Esophagus squamous epithelium (tissue), 5 donors: ENCODE measurements at places on chromosomes 7 and 10. TPM values are rescaled to one million over a fixed set of nuclear protein-coding genes. Genes with fewer than 3 reads are reported as not detected.

JAKMIP3 gene
- 0.19 TPM for total RNA-seq

ACSM6 gene
- not detected for total RNA-seq

CDC14C gene
- not detected for total RNA-seq

GPRIN2 gene
- 7.6 TPM for total RNA-seq

MRLN gene
- total RNA-seq = not detected

SPDYE3 gene
- total RNA-seq = not detected

MKX gene
- total RNA-seq = 0.19 TPM

EBF3 gene
- total RNA-seq = 2.9 TPM

ANKRD1 gene
- total RNA-seq = not detected

RADIL gene
- 1.8 TPM for total RNA-seq

DNA sequence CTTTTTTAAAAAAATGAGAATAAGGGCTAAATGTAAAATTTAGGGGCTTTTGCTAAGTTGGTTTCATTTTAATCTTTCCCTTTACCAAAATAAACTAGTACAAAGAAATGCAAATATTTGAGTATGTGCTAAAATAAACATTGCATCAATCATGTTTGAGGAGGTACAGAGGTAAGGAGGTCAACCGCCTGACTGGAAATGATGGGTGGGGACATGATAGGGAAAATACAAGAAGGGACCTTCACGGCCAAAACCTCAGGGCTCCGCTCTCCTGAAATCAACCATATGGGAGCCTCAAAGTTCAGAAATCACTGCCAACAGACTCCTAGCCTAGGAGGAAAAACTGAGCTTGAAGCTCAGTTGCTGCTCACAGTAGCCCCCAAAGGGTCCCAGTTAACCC is 207.6 kb downstream of the AHR start:
- no peak for DNase-seq

DNA sequence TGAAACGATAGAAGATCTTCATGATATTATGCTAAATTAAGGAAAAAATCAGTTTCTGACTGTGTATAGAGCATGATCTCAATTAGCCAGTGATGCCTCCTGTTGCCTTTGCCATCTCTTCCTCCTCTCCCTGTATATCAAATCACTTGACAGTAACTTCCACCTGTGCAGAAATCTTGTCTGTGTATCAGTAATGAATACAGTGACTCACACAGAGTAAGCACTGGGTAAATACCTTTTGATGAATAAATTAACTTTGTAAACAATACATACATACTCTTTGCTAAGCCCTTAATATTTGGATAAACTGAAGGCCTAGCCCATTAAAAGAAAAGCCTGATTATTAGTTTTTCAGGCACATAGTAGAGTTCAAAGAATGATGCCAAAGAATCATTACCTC is 610.6 kb upstream of the NRP1 start:
- DNase-seq = no peak

- DNase-seq = no peak
Measured at GRCh38 chr10:95785317-95785716, 29.4 kb downstream of the ENTPD1 start.

DNA sequence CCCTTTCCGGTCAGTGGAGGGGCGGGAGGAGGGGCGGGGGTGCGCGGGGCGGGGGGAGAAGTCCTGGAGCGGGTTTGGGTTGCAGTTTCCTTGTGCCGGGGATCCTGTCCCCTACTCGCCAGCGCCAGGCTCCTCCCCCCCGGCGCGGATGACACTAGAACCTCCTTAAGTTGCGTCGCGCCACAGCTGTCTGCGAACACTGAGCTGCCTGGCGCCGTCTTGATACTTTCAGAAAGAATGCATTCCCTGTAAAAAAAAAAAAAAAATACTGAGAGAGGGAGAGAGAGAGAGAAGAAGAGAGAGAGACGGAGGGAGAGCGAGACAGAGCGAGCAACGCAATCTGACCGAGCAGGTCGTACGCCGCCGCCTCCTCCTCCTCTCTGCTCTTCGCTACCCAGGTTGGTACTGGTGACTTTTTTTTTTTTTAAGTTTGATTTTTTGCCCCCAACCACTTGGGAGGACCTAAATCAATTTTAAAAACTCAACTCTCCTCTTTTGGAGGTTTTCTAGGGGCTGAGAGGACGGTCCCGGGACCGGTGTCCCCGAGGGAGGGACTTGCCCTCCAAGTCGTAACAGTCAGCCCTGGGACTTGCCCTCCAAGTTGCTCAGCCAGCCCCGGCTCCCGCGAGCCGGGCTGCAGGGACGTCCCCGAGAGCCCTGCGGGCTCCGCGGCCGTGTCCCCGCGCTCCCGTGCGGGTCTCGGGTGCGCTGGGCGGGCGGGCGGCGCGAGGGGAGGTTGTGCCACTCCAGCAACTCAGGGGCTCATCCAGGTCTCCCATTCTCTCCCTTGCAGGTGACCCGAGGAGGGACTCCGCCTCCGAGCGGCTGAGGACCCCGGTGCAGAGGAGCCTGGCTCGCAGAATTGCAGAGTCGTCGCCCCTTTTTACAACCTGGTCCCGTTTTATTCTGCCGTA is at the start of gene GATA3:
Gene GATA3 (plus strand): TSS at position 195 of the 914 bp plus-strand sequence. CDS start 968 bp downstream, outside the sequence.
- DNase-seq = no peak

DNA sequence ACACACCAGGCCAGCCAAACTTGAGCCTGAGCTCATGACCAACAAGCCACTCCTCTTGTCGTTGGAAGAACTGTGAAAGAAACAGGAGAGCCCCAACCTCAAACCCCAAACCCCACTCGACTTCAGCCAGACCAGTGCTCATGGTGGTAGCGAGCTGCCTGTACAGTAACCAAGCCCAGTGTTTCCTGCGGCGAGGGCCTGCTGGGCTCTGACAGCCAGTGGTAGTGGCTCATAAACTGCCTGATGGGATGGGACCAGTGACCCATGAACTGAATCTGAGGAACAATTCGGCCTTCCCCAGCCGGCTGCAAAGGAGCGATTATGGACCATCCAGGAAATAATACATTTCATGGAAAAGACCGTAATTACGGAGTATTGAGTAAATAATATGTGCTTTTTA is 191.9 kb downstream of the RPS24 start:
- no peak for DNase-seq

DNA sequence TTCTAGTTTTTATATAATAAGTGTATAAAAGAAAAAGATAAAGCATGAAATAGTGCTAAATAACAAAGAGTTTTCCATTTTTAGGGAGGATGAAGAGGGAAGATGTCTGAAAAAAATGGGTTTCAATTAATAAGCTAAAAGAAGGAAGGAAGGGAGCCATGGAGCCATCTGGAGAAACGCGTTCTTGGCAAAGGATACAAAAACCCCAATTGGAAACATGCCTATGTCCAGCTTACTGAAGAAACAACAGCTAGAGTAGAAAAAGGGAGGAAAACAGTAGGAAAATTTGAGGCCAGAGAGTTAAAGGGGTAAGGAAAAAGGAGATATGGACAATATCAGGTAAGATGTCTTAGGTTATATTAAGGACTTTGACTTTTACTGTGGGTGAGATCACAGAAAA is 416.2 kb upstream of the GHITM start:
- DNase-seq = no peak

GRCh38 chr10:90859321-90859751 is 1.5 kb upstream of the HTR7 start:
- no peak for DNase-seq

- no peak for DNase-seq
Measured at GRCh38 chr7:10940704-10941355, 32.8 kb upstream of the PHF14 start.

DNA sequence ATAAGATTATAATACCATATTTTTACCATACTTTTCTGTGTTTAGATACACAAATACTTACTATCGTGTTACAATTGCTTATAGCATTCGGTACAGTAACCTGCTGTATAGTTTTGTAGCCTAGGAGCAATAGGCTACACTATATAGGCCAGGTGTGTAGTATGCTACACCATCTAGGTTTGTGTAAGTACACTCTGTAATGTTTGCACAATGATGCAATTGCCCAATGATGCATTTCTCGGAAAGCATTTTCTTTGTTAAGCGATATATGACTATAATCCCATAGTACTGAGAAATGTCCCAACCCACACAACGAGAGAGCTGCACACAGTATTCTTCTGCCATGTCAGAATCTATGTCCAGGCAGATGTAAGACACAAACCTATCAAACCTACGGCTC is 160.0 kb downstream of the NEBL start:
- no peak for DNase-seq

DNA sequence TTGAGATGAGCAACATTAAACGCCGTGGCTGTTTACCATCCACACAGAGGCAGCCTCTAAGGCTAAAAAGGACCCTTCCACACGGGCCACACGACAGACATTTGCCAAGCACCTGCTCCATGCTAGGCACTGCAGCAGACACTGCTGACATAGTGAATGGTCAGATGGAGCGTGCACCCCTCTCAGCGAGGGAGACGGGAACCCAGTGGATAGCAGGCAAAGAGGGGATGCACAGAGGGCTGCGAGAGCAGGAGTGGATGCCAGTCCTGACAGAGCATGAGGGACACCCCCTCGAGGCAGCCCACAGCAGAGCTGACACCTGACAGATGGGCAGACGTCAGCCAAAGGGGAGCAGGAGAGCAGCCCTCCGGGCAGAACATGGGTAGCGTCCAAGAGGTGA is 5.6 kb upstream of the STK32C start:
- no peak for DNase-seq

- no peak for DNase-seq
Measured at GRCh38 chr7:92953657-92954056, 117.3 kb upstream of the CDK6 start.

GRCh38 chr10:17547060-17547459 is 70.1 kb downstream of the HACD1 start:
- no peak for DNase-seq

DNA sequence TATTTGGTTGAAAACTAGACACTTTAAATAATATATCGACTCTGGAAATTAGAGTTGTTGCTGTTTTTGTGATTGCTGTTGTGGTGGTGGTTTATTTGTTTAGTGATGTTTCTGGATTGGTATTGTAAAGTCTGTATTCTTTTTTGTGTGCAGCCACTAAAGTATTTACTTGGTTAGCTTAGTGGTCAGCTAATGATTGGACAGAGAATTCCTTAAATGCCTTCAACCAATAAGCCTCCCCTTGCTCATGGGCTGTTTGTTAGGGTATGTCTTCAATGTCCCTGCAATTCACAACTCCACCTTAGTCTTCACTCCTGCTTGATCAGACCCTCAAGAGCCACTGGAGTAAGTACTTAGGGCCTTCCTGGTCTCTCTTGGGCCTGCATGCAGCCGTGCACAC is 71.0 kb downstream of the PAXIP1 start:
- no peak for DNase-seq

- no peak for DNase-seq
Measured at GRCh38 chr7:76403780-76404494, 5.6 kb downstream of the SSC4D start.

DNA sequence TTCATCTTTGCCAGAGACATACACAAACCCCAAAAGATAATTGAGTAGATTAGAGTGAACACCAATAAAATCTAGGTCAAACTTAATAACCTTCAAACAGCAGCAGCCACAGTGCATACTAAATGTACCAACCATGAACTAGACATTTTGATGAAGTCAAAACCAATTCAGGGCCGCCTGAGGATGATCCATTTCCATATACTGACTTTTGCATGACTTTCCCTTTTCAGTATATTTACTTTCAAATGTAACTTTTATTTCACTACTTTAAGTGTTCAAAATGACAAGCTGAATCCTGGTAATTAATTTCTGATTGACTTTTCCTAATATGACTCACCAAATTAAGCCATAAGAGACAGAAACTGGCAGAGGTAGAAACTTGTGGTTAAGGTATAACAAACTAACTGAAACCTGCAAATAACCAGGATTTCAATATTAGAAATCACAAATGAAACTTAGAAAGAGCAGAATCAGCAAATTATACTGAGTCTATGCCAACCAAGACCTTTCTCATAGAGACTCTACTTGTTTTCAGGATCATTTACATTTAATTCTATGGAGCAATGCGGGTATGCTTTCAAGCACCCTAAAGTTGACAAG is 171.9 kb upstream of the LRRN3 start:
- no peak for DNase-seq

- no peak for DNase-seq
Measured at GRCh38 chr7:100093498-100093897, 4.7 kb downstream of the COPS6 start.

DNA sequence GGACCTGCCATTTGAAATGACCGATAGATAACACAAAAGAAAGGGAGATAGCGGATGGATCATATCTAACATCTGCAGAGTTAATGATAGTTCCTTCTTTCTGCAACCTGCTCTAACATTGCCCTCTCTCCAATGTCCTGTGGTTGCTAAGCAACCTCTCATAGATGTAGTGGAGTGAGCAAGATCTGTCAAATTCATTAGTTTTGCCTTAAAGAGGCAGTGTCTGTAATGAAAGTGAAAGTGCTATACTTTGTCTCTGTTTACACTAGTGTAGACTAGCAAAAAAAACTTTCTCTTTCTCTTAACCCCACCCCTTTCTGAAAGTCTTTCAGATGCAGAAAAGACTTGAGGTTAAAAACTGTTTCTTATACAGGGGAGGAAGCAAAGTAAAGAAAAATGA is 1196.9 kb downstream of the SORCS3 start:
- no peak for DNase-seq

GRCh38 chr10:80878330-80878729 is 340.6 kb downstream of the SH2D4B start:
- DNase-seq = no peak

GRCh38 chr7:77367976-77368375 is 48.2 kb downstream of the GSAP start:
- no peak for DNase-seq
